Left ventricle myocardium inferior (tissue), 1 donor: ENCODE measurements at places on chromosomes 12 and 14. TPM values are rescaled to one million over a fixed set of nuclear protein-coding genes. Genes with fewer than 3 reads are reported as not detected.

PPP1R1A gene
- 75.0 TPM for total RNA-seq

GRCh38 chr12:7142056-7142644 lies 12.0 kb downstream of the CLSTN3 start:
- no peaks in the 10 kb centered on the region for H3K27me3 ChIP-seq
- H3K36me3 ChIP-seq: peaks cover under 1% of the 10 kb centered on the region
- DNase-seq: no peak
- H3K4me3 ChIP-seq: no peak overlapping the region

DNA sequence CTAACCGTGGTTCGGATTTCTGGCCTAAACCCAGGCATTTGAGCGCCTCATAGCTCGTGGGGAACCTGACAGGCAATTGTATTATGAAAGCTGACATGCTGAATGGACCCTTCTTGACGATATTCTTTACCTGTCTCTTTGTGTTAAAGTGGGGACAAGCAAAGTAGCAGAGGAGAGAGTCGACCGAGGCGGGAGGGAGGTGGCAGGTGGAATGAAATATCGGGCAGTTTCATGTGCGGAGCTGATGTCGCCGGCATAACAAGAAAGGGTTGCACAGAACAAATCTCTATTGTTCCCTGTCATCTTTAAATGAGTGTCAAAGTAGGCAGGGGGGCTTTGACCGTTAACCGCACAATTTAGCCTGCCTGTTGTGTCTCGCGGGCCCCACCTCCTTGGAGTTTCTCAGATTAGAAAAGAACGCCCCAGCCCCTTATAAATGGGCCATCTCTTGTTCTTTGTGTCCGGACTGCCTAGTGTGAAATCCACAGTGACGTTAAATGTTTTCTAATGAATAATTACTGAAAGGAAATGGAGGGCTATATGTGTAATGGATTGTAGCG lies 11.5 kb downstream of the MYO1H start:
- no peaks in the 10 kb centered on the region for H3K36me3 ChIP-seq
- no peak overlapping the region for H3K4me3 ChIP-seq
- peaks cover 10% of the 10 kb centered on the region for H3K27me3 ChIP-seq
- DNase-seq: no peak
- peaks cover 16% of the 10 kb centered on the region for H3K4me1 ChIP-seq

- H3K27ac ChIP-seq: no peak overlapping the region
- peaks cover 54% of the 10 kb centered on the region for H3K4me1 ChIP-seq
- no peaks in the 10 kb centered on the region for H3K27me3 ChIP-seq
- DNase-seq: no peak
- H3K36me3 ChIP-seq: no peaks in the 10 kb centered on the region
Measured at GRCh38 chr12:93772003-93772700, 95.0 kb downstream of the CRADD start.

DNA sequence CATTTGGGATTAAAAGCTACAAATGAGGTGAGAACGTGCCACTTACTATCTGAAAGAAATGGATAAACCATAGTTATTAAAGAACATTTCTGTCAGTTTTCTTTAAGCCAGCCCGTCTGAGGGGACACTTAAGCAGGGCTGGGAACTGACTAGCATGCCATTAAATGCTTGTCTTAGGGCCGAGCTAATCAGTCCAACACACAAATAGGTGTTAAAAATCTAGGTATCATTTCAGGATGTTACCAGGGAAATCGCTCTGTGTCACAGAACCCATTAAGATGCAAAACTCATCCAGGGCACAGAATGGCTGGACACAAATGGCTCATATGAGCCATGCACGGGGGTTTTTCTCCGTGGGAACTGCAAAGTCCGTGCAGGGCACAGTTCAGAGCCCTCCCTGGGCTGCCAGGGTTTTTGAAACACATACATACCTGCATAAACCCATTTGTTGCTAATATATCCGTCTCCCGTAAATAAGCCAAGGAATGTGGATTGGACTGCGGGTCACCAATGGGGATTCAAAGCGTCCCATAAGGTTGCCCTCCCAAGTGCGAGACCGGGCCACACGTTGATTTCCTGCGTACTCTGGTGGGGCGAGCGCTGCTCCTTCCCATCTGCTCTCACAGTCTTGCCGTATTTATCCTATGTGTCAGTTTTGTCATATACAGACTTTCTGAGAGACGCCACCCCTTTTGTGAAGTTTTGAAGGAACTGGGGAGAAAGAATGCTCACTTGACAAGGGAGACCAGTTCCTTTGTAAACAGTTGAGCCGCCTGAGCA lies 5.4 kb upstream of the GSC start:
- no peak for DNase-seq
- H3K4me1 ChIP-seq: peaks cover 16% of the 10 kb centered on the region
- peaks cover 100% of the 10 kb centered on the region for H3K27me3 ChIP-seq
- H3K36me3 ChIP-seq: no peaks in the 10 kb centered on the region
- H3K27ac ChIP-seq: no peak overlapping the region
- H3K4me3 ChIP-seq: no peak overlapping the region

DNA sequence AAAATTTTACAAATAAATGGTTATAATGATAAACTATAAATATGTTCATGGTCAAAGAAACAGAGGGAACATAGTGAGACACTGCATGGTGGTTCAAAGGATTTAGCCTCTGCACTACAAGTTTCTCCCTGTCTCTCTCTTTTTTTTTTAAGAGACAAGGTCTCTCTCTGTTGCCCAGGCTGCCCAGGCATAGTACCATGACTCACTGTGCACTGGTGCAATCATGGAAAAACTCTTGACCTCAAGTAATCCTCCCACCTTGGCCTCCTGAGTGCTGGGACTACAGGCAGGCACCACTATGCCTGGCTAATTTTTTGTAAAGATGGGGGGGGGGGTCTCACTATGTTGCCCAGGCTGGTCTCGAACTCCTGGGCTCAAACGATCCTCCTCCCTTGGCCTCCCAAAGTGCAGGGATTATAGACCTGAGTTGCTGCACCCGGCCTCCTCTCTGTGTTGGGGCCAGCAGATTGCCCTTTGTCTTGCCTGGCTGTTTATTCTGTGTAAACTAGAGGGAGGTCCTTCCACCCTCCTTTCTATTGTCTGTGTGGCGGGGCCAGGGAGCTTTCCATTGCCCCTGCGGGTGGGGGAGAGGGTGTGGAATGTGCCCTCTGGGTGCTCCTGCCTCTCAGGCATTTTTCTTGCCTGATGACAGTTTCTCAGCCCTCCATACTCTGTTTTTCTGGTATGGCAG lies 22.1 kb downstream of the MTHFD1 start:
- H3K4me3 ChIP-seq: no peak overlapping the region
- H3K27ac ChIP-seq: no peak overlapping the region
- no peak for DNase-seq
- H3K36me3 ChIP-seq: peaks cover 22% of the 10 kb centered on the region
- no peaks in the 10 kb centered on the region for H3K27me3 ChIP-seq
- no peaks in the 10 kb centered on the region for H3K4me1 ChIP-seq

- no peak overlapping the region for H3K27ac ChIP-seq
- no peak overlapping the region for H3K4me3 ChIP-seq
- H3K4me1 ChIP-seq: no peaks in the 10 kb centered on the region
- no peak for DNase-seq
Measured at GRCh38 chr12:118649765-118650585, 273.6 kb downstream of the SUDS3 start.

TBX5 gene
- 75.1 TPM for total RNA-seq
